ENCODE measurements at places on chromosomes 3 and 15.
A peak's percentile ranks its signal among the peaks of the same experiment; 100 is the strongest.

GRCh38 chr3:167740961-167741587 lies 5.6 kb downstream of the SERPINI1 start:
- DNase-seq: peak; percentile 38

DNA sequence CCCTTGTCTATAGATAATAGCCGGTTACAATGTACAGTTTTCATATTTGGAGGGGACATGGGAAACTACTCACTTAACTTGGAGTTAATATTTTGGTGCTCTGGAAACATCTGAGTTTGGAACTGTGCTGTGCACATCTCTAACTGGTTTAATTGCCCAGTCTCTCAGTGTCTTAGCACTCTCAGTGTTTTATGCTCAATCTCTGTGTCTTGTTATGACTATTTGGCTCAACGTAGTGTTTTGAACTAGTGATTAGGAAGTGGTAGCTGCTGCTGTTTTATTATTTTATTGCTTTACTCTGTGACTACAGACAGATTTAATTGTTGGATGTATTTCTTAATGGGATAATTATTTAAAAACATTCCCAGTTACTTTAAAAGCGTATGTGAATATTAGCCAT lies 17.0 kb downstream of the FNDC3B start:
- no peak for DNase-seq

- no peak for DNase-seq
Measured at GRCh38 chr15:39538936-39539335, 41.9 kb upstream of the THBS1 start.

GRCh38 chr3:38454178-38454883 lies 641 bp downstream of the ACVR2B start:
- peak; percentile 41 for DNase-seq

DNA sequence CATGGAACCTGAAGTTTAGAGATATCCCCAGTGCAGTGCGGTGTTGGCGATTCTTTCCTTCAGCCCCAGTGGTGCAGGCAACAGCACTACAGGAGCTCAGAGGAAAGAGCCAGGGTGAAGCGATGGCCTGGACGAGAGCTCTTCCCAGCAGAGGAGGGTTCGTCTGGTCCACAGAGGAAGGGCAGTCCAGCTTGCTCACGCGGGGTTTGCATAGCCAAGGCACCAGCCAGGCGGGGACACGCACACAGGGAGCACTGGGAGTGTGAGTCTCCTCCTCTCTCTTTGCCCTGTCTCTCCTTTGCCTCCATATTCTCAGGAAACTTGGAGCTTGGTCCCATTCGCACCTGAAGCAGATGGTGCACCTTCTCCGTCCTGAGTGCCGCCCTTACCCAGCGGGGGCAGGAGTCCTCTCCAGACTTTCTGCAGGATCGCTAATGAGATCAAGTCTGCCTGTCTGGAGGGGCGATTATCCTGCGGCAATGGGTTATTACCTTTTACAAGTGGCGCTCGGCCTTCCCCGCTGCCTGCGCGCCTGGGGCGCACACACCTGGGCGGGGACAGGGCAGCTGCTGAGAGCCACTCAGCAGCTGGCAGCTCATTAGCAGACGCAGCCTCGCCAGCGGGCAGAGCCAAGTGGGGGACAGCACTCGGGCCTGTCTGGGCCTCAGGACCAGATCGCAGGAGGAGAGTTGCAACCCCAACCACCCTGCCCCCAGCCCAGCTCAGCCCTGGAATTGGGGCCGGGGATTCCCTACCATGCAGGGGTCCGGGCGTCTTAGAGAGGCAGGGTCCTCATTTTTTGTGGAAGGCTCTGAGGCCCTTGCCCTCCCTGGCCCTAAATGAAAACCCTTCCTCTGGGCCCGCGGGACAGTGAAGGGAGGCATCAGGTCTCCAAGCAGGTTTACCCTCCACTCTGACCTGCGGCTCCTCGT lies 119.0 kb upstream of the MEF2A start:
- peak; percentile 17 for DNase-seq
